ENCODE measurements at places on chromosomes 1 and 21. TPM values are rescaled to one million over a fixed set of nuclear protein-coding genes. Genes with fewer than 3 reads are reported as not detected.

LIN28A gene
- not detected for total RNA-seq

GRCh38 chr1:98157524-98158313, 236.9 kb upstream of the DPYD start:
- no peak for DNase-seq

OR2L5 gene
- total RNA-seq, result not detected

- DNase-seq, result no peak
Observed at GRCh38 chr1:4971666-4972065, 317.3 kb downstream of the AJAP1 start.

NPHS2 gene
- not detected for total RNA-seq

DCDC2B gene
- not detected for total RNA-seq

GRCh38 chr21:23963454-23963853, 1643.8 kb downstream of the MRPL39 start:
- DNase-seq, result no peak

- DNase-seq, result no peak
Observed at GRCh38 chr1:216222288-216222687, 201.0 kb downstream of the USH2A start.

DNA sequence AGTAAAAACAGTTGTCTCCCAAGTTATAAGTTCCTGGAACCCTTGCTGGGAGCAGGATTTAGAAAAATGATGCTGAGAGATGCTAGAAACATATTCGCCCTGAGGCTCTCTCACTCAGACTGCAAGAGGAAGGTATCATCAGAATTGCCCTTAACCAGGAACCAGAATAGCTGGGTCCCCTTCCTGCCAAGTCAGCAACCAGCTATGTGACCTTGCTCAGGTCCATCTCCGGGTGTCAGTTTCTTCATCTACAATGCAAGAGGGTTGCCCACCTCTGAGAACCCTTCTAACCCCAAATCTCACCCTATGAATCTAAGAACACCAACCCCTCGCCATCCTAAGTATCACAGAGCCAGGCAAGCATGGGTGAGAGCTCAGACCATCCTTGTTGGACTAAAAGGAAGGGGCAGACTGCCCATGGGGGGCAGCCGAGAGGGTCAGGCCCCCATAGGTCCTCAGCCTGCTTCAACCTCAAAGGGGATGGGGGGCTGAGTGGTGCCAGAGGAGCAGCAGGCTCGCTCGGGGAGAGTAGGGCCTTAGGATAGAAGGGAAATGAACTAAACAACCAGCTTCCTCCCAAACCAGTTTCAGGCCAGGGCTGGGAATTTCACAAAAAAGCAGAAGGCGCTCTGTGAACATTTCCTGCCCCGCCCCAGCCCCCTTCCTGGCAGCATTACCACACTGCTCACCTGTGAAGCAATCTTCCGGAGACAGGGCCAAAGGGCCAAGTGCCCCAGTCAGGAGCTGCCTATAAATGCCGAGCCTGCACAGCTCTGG, 390 bp upstream of the S100A9 start:
- no peak for DNase-seq

CAPN8 gene
- total RNA-seq, result not detected

DNA sequence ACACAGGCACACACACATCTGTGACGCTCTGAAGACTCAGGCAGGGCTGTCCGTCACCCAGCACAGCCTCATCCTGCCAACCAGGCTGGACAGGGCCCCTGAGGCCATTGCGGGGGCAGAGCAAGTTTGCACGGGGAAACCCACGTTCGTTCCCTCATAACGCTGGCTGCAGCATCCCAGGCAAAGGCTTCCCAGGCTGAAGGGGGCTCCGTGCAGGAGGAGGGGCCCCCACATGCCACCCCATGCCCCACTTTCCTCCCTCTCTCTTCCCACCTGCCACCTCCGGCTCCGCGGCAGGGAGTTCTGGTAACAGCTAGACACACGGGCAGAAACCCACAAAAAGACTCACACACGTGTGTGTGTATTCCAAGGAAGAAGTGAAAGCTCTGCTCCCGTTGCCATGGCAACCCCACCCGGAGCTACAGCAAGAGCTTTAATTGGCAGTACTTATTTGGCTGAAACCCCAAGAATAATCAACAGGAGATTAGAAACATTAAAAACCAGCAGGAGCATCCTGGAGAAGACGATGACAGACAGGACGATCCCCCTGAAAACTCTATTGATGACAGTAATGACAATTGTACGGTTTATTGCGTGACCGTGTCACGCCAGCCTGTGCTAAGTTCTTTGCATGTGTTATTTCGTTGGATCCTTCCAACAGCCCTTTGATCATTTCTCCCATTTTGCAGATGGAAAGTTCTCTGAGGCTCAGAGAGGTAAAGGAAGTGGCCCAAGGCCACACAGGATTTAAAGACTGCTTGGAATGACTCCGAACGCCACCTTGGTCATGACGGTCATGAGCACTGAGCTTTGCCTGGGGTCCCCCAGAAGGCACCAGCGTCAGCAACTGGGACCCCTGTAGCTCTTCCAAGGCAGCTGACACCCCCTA, 247.1 kb downstream of the NPHP4 start:
- DNase-seq, result no peak

IL23R gene
- total RNA-seq, result not detected

- DNase-seq, result no peak
Observed at GRCh38 chr1:154750681-154751665, 119.1 kb downstream of the KCNN3 start.

RUNX1 gene
- total RNA-seq, result 0.51 TPM

Data from dermis microvascular lymphatic vessel endothelial cell (primary cell).